ENCODE measurements at places on chromosomes 4 and X.

GRCh38 chrX:76931518-76931917 lies 504.0 kb downstream of the MAGEE1 start:
- DNase-seq: no peak

GRCh38 chr4:11866391-11866790 lies 437.7 kb upstream of the HS3ST1 start:
- DNase-seq: no peak

GRCh38 chrX:130084631-130085237 lies 25.6 kb downstream of the ELF4 start:
- no peak for DNase-seq

GRCh38 chr4:107131295-107131694 lies 95.2 kb upstream of the DKK2 start:
- peak; percentile 4 for DNase-seq

DNA sequence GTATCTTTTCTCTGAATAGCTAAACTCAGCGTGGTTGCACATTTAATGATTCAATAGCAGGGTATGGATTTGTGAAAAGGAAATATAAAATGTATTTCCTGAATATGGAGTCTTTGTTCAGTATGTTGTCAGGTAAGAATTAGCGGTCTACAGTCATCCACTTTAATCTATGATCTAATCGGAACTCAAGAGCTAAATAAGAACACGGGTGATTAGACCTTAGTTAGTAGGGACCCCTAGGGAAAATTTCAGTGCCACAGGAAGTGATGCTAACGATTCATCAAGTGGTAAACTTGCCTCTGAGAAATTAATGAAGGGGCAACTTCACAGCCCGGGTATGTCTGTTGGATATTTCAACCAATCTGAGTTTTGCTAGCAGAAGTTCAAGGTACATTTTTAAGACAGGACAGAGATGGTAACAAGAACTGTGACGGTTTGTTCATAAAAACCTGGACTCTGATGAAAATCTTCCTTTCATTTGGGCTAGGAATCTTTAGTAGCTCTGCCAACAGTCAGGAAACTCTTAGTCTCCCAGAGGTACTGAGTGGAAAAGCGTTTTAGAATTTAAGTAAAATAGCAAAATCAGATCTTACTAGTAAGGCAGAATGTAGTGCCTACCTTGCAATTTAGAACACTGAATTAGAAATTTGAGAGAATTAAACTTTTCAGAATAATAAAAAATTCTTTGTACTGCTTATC lies 47.1 kb downstream of the PCDH7 start:
- no peak for DNase-seq

DNA sequence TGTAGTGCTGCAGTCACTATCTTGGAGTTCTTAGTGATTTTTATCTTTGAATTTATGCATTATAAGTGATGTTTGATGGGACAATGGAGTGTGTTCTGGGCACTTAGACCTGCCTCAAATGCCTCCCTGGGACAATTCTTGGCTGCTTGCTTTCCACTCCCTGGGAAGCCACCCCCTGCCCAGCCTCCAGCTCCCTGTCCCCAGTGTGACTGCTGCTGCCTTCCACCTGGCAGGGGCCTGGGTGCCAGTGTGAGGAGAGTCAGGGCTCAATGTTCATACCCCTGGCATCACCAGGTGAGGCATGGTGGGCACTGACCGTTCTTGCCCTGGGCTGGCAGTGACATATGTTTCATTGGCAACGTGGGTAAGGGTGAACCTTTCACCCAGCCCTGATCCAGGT lies 14.8 kb downstream of the MSX1 start:
- DNase-seq: no peak

- peak; percentile 2 for DNase-seq
These were observed 71.8 kb downstream of the ASMT start for GRCh38 chrX:1686642-1687041.

DNA sequence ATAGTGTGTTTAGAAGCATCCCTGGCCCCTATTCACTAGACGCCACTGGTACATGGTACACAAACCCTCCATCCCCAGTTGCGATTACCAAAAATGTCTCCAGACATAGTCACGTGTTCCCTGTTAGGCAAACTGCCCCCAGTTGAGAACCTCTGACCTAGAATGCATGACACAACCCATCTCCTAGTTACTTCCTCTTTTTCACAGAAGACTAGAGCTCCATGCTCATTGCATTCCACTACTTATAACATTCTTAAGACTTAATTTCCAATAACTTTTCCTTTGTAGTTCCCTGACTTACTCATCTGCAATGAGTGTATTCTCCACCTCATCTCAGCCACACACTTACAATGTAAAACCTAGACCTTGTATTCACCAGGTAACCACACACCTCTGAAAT lies 68.6 kb downstream of the PRSS12 start:
- DNase-seq: no peak

- no peak for DNase-seq
These were observed 81.8 kb upstream of the EFNB1 start for GRCh38 chrX:68746988-68747387.

DNA sequence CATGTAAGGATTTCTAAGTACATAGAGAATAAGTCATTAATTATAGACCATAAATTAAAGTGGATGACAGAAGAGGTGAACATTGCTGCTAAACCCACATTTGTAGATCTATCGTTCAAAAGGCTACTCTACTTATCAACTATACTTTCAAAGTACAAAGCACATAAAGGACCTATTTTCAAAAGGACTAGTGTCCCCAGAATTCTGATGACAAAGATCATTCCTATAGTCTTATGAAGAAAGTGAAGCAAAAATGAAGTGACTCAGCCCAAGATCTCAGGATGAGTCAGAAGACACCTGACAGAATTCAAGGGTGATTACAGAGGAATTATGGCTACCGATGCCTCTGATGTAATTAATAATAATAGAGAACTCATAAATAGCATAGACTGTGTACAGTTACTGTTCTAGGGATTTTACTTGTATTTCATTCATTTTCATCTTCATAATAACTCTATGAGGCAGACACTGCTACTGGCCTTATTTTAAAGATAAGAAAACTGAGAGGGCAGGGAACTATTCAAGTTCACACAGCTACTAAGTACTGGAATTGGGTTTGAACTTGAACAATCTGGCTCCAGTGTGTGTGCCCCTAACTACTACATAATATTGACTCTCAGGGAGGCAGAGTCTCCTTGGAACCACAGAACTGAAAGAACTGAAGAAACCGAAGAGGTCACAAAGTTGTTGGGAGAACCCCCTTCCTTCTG lies 17.1 kb downstream of the USP46 start:
- peak; percentile 48 for DNase-seq

GRCh38 chrX:50988649-50989048 lies 78.1 kb downstream of the BMP15 start:
- no peak for DNase-seq

DNA sequence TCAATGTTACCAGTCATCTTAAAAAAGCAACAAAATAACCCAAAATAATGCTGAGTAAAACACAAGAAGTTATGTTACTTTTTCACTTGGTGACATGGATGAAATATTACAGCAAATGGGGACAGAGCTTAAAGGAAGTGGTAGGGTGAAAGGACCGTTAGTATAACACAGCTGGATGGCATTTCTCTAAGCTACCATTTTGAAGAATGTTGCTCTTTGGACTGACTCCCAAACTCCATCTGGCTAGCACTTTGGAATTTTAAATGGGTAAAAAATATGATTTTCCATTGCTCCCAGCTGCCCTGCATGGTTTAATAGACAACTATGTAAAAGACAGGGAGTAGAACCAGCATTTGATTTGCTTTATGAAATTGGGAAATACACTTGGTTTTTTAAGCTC lies 27.6 kb downstream of the CLCN5 start:
- DNase-seq: no peak

DNA sequence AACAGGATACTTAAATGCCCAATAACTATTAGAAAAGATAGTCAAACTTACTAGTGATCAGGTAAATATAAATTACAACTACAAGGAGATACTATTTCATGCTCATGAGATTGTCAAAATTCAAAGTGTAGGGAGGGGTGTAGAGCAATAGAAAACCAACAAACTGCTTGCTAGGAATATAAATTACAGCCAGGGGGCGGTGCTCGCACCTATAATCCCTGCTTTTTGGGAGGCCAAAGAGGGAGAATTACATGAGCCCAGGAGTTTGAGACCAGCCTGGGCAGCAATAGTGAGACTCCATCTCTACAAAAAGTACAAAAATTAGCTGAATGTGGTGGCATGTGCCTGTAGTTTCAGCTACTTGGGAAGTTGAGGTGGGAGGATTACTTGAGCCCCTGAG lies 556.5 kb upstream of the NR3C2 start:
- DNase-seq: no peak

GRCh38 chr4:140808256-140808655 lies 52.1 kb upstream of the TBC1D9 start:
- DNase-seq: no peak

GRCh38 chr4:83686166-83686565 lies 150.3 kb downstream of the GPAT3 start:
- peak; percentile 63 for DNase-seq

- no peak for DNase-seq
These were observed 75.3 kb upstream of the FRMPD3 start for GRCh38 chrX:107374132-107374531.

DNA sequence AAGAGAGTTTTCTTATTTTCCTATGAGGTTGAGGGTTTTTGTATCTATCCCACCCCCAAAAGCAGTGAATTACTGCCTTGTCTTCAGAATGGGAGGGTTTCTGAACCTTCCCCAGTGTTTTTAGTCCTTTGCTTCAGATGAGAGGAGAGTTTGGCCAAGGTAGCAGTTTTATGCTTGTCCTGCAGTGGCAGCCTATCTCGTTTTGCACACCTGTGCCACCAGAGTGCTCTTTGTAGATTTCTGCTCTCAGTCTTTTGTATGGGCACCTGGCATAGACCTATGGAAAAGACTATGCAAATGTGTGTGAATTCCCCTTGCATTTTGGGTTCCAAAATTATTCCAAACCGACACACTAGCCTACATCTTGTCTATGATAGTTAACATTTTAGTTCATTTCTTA lies 5.8 kb downstream of the TBC1D19 start:
- no peak for DNase-seq

- no peak for DNase-seq
These were observed 17.0 kb downstream of the LAMP2 start for GRCh38 chrX:120452131-120452530.

DNA sequence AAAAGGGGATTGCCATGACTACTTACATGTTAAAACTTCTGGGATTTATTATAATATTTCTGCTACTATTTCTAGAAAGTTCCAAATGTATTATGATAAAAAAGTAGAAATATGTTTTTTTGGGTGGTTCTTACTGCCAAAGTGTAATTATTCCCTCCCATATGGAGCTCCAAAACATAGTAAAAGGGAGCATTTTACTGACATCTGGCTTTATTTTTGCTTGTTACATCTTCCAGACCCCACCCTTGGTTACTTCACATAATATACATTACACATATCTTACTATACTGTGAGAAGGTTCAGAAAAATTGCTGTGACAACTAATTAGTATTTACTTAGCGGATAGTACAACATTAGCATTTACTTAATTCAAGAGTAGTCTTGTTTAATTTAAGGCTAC lies 205.1 kb upstream of the TLL1 start:
- DNase-seq: no peak

Data from HS-5 (cell line).